ENCODE measurements at places on chromosomes 7 and 10. TPM values are rescaled to one million over a fixed set of nuclear protein-coding genes. Genes with fewer than 3 reads are reported as not detected.

DNA sequence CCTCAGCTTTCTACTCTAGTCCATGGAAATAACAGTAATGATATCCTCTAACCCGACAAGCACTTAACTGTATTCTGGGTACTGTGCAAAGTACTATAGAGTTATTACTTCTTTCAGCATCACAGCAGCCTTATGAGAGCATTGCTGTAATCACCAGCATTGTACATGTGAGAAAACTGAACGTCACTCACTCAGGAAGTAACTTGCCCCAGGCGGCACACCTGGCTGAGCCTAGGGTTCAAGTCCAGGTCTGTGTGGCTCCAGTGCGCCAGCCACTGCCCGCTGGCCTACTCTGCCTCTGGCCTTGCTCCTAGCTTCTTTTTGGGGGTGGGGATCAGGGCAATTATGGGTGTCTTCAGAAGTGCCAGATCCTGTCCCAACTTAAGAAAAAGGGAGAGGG is 50.5 kb downstream of the ZMIZ1 start:
- DNase-seq = no peak

- DNase-seq = no peak
These were observed 823.5 kb upstream of the POM121L12 start for GRCh38 chr7:52211930-52212329.

Gene TYW1B
- total RNA-seq = 3.9 TPM

DNA sequence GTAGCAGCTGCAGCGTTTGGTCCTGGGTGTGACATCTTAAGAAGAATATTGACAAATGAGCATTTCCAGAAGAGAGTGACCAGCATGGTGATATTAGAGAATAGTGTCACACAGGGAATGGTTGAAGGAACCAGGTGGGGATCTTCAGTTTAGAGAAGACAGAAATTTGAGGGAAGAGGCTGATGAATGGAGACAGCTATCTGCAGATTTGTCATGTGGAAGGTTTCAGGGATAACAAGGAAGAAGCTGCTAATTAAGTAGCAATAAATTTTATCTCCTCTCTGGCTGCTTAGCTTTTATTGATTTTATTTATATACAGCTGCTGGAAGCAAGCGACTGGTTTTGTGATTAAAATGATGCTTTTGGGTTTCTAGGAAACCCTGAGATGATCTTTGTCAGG is 26.0 kb downstream of the SDK1 start:
- DNase-seq = no peak

Gene CYP3A7
- total RNA-seq = not detected

DNA sequence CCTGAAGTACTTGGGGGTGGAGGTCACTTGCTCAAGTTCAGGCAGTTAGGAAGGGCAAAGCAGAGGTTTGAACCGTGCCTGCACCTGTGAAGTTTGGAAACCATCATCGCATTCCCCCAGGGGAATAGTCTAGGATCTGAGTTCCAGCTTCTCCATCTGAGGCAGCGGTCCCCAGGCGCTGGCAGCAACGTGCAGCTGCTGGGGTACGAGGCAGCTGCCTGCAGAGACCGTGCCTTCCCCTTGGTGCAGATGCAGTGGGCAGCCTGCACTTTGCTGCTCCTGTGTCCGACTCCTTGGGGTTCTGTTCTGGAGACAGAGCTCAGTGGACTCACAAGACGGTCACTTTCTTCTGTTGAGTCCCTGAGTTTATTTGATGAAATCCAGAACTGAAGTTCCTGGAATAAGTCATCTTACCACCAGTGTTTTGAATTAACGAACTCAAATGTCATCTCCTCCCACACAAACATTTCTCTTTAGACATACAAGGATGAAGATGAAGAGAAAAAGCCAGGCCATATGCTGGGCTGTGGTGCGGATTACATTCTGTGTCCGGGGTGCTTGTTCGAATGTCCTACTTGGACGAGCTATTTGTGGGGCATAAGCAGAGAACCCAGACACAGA is 19.9 kb upstream of the GIMAP8 start:
- DNase-seq = no peak

GRCh38 chr7:149588930-149589329 is 91.3 kb upstream of the ZNF746 start:
- no peak for DNase-seq

- DNase-seq = no peak
These were observed 24.3 kb downstream of the CBLL1 start for GRCh38 chr7:107768263-107768662.

GRCh38 chr10:4720463-4720862 is 105.5 kb upstream of the AKR1E2 start:
- DNase-seq = no peak

DNA sequence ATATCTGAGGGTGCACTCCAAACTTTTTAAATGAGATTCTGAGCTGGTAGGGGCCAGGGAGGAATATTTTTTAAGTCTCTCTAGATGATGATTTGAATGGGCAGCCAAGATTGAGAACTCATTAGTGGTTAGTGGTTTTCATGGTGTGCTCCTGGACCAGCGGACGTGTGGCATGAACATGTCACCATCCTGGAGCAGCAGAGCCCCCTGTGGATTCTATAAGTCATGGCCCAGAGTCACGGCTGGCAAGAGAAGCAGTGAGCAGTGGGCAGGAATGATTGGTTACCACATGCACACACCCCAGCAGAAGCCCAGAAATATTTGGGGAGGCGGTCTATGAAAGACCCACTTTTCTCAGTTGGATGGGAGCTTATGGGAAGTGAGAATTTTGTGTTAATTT is 21.2 kb upstream of the UCN3 start:
- DNase-seq = no peak

DNA sequence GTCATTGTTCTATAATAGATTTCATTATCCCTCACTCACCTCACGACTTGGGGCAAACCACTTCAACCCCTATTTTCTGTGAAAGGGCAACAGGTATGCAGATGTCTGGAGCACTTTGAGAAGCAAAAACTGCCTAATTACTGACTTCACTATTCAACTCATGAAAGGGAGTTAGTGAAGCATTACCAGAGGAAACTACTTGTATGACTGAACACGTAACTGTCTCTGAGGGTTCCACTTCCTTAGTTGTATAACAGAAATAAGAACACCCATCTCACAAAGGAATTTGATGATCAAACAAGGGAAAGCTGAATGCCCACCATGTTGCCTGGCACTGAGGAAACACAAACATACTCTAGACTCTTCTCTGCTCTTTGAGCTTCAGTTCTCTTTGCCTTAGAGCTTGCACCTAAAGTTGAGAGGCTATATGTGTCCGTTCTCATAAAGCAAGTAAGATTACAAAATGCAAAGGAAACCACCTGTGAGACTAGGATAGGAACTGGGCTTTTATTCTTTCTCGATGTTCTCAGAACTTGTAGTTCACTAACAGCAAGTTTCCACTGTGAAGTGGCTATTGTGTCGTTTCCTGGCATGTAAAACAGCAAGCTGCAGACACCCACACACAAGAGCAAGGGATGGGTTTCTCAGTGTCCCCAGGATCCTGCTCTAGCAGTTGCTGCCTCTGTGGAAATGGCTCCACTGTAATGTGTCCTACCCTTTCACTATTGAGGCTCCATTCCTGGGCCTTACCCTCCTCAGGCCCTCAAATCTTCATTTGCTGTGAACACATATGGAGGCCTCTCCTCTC is 2.6 kb downstream of the TMEM243 start:
- DNase-seq = no peak

GRCh38 chr10:101330631-101331225 is 23.2 kb upstream of the BTRC start:
- no peak for DNase-seq

DNA sequence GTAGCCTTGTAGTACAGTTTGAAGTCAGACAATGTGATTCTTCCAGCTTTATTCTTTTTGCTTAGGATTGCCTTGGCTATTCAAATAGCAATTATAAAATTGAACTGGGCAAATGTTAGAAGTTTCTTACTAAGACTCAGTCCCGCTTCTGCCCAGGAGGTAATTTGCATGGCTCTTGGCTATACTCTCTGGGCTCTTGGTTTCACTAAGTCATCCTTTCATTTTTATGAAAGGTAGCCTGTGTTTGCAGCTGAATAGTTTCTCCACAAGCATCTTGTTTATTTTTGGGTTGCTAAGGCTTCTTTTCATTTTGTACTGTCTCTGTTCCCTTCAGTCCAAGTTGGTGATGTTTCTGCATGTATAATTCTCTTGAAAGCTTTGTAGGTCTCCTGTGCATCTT is 340.6 kb downstream of the SH2D4B start:
- no peak for DNase-seq

- DNase-seq = no peak
These were observed 149.1 kb upstream of the ADO start for GRCh38 chr10:62655337-62655994.

Gene GOT1
- 31.8 TPM for total RNA-seq

GRCh38 chr10:106707657-106708056 is 456.8 kb downstream of the SORCS1 start:
- DNase-seq = no peak

Gene GIMAP4
- total RNA-seq = 12.5 TPM

- DNase-seq = no peak
These were observed 280.0 kb downstream of the SEMA3D start for GRCh38 chr7:84906889-84907288.

Gene TLX1
- not detected for total RNA-seq

GRCh38 chr10:107166403-107166802 is 1.9 kb upstream of the SORCS1 start:
- DNase-seq = no peak

DNA sequence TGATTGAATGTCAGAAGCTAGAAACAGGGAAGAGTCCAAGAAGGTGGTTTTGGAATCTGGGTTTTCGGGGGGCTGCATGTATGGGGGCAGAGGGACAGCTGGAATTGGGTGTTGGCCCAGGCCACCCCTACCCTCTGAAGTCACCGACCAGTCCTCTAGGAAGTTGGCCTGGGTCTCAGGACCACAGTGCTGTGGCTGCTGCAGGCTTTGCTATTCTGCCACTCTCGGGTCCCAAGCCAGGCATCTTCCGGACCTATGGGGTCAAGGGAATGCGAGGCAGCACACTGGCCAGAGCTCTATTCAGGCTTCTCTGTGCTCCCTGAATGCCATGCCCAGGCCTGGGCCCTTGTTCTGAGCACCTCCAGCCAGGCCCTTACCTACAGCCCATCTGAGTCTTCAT is 13.2 kb downstream of the FGF8 start:
- DNase-seq = no peak

Gene KIAA1217
- 70.6 TPM for total RNA-seq

Gene CC2D2B
- not detected for total RNA-seq

DNA sequence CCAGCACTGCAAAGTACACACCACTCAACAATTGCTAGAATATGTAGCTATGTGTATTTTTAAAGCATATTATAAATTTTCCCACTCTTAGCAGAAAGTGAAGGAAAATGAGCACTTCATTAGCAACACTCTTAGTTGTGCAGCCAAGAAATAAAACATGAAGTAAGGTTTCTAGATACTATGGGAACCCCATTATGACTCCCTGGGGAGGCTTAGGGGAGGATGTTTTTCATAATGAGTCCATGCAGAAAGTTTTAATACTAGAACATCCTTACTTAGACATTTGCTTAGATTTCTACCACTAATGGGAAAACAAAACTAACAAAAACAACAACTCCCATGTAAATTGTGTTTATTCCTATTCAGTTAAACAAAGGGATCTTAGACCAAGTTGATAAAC is 148.4 kb upstream of the HDAC9 start:
- no peak for DNase-seq

Gene SCART1
- 2.7 TPM for total RNA-seq

Gene ABCB4
- total RNA-seq = 1.9 TPM

DNA sequence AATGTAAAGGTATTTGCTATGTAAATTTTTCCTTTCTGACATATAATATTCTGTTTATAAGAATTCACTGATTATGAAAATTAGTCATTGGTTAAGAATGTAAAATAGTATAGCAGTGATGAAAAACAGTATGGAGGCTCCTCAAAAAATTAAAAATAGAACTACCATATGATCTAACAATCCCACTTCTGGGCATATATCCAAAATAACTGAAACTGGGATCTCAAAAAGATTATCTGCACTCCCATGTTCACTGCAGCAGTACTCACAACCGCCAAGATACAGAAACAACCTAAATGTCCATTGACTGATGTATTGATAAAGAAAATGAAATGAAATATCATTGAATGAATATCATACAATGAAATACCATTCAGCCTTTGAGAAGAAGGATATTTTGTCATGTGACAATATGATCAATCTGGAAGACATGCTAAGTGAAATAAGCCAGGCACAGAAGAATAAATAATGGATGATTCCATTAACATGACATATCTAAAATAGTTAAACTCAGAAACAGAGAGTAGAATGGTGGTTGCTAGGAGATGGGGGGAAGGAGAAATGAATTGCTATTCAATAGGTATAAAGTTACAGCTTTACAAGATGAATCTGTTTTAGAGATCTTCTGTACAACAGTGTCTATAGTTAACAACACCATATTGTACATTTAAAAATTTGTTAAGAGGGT is 14.0 kb downstream of the C10orf88 start:
- DNase-seq = no peak

GRCh38 chr10:103653581-103654037 is 160.1 kb downstream of the NEURL1 start:
- no peak for DNase-seq

DNA sequence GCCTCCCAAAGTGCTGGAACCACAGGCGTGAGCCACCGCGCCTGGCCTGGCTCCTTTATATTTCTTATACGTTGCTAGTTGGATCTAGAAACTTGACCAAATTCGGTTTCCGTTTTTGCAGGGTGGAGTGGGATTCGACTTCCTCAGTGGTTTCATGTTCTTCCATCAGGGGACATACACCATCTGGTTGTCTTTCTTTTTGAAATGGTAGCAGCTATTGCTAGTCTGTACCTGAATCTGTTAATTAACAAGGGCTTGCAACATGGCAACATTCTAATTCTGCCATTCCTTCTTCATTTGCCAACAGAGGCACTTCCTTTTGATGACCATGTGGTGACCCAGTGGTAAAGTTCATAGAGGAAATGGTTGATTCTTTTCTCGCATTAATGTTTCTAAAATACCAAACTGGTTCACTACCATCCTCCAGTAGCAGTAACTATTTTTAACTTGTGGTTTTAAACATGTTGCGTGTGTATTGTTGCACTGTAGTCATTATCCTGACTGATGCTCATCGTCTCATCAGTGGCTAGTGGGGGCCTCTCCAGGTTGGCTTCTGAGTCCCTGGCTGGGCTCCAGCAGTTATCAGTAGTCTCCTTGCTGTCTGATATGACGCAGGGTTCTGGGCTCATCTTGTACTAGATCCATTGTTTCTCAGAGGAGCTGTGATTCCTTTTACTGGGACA is 159.2 kb downstream of the RGS10 start:
- no peak for DNase-seq

Measured in suprapubic skin (tissue), 4 donors.